CD4-positive, alpha-beta T cell treated with Interleukin-17A for 4 hours (primary cell): ENCODE measurements at places on chromosomes 5 and 9.
A peak's percentile ranks its signal among the peaks of the same experiment; 100 is the strongest.

GRCh38 chr5:178425621-178426068, 164.5 kb downstream of the COL23A1 start:
- no peak for DNase-seq

GRCh38 chr5:52997424-52997823, 8.3 kb downstream of the ITGA2 start:
- no peak for DNase-seq

DNA sequence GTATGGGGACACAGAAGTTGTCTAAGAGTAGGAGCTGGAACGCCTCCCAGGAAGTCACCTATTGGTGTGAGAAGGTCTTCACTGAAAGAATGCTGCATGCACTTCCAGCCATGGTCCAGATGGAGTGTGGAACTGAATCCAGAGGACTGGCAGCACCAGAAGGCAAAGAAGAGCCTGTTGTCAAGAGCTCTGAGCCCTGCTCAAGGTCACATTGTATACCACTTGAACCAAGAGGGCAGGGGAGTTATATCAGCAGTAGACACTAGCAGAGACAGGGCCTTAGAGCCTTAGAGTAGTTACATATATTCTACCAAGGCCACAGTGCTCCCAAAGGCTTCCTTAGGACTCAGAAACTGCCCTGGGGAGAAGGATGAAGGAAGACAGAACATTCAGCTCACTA, 130.8 kb upstream of the POC5 start:
- no peak for DNase-seq

GRCh38 chr5:35860686-35861085, 4.0 kb downstream of the IL7R start:
- DNase-seq, result no peak

DNA sequence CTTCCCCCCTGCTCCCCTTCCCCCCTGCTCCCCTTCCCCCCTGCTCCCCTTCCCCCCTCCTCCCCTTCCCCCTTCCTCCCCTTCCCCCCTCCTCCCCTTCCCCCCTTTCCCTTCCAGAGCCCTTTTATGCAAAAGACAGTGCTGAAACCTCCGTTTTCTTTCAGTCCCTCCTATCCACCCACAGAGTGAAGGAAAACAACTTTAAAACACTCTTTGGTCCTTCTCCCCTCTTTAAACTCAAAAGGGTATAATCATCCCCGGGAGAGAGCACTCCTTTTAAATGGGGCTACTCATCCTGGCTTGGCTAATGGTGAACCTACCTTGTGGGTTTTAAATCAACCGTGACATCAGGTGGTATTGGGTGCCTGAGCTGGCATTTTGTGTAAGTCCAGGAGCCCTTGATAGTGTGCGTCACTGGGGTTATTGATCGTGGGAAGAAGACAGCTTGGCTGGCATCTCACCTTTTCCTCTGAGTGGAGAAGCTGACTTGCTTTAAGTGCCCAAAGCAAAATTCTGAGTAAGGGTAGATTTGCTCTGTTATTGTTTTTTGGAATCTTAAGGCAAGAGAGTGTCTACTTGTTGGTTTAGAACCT, 2.7 kb downstream of the LARP1 start:
- DNase-seq, result peak; percentile 60
